NCI-H187 (cell line): ENCODE measurements at places on chromosomes 5 and 9.

GRCh38 chr5:96143450-96143849 is 181.8 kb upstream of the ELL2 start:
- no peak for DNase-seq

- DNase-seq = no peak
These were observed 49.1 kb downstream of the NDST1 start for GRCh38 chr5:150556859-150557508.

DNA sequence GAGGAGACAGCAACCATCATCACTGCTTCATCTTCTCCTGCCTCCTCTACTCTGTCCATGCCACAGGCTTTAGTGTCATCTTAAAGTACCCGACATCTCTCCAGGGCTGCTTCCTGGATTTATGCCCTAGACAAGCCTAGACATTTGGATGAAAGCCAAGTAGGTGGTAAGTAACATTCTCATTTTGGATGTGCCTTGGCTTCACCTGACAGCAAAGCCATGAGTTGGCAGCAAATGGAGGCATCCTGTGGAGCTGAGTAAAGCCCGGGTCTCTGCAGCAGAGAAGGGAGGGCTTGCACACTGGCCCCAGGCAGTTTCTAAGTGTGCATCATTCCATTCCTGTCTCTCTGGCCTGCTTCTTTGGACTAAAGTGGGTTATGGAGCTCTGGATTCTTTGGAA is 299.1 kb downstream of the DMAC1 start:
- DNase-seq = no peak

- no peak for DNase-seq
These were observed 10.5 kb downstream of the IRF1 start for GRCh38 chr5:132480042-132480441.

DNA sequence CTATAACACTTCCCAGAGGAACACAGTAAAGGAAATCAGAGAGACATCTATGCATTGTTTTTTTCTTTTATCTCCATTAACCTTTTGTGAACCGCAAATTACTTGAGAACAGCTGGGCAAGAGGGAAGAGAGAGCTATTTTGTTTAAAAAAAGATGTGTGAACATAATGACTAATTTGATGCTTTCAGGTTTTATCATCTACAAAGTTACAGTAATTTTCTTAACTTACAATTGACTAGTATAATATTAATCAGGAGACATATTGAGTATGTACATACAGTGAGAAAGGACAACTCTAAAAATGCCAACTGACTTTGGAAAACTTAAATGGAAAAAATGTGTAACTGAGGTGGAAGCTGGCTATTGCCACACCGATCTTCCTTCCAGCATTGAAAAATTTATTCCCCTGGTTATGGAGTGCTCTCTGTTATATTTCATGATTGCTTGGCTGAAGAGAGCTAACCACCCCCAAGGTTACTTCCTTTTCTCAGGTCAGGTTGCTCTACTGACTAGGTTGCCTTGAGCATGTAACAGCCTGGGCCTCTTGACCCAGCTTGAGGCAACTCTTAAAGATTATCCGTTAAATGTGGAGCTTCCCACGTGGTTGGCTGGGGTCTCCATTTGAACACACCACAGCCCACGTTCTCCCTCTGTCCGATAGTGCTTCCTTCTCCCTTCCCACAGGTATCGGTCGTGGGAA is 62.6 kb upstream of the C6 start:
- DNase-seq = no peak

- DNase-seq = no peak
These were observed 75.4 kb upstream of the CPLX2 start for GRCh38 chr5:175795959-175796358.

- no peak for DNase-seq
These were observed 828.9 kb downstream of the TLR4 start for GRCh38 chr9:118533101-118533500.

- DNase-seq = no peak
These were observed 85.5 kb upstream of the CTSL start for GRCh38 chr9:87640385-87640795.

- no peak for DNase-seq
These were observed 5.6 kb downstream of the ADAMTSL2 start for GRCh38 chr9:133539991-133540697.

DNA sequence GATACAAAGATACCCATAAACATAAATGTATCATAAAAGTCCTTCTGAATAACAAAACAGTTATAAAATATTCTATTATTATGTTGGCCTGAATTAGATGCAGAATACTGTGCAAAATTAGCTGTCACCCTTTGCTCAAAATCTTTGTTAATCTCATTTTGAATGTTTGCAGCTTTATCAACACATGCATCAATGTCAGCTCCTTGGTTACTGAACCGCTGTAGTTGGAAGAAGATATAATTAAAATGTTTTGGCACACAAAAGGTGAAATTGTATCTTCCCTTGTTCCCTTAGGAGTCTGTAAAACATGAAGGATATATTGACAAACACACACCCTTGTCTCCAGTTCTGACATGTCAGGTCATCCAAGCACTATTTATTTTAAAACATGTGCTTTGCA is 146.3 kb upstream of the POU5F2 start:
- no peak for DNase-seq

GRCh38 chr9:113399646-113400200 is 1.4 kb downstream of the ALAD start:
- no peak for DNase-seq

DNA sequence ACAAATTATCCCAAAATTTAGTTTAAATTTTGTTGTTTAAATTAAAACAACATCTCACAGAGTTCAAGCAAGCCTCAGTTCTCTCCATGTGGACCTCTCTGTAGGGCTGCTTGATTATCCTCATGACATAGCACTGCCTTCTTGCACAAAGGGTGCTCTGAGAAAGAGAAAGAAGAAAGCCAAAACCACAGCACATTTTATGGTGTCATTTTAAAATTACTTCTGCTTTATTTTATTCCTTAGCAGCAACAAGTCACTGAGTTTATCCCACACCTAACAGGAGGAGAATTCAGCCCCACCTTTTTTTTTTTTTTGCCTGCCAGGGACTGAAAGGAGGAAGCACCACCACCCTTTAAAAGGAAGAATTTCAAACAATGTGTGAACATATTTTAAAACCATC is 12.8 kb upstream of the KCNV2 start:
- no peak for DNase-seq

GRCh38 chr5:76475936-76476335 is 72.9 kb downstream of the IQGAP2 start:
- DNase-seq = no peak

DNA sequence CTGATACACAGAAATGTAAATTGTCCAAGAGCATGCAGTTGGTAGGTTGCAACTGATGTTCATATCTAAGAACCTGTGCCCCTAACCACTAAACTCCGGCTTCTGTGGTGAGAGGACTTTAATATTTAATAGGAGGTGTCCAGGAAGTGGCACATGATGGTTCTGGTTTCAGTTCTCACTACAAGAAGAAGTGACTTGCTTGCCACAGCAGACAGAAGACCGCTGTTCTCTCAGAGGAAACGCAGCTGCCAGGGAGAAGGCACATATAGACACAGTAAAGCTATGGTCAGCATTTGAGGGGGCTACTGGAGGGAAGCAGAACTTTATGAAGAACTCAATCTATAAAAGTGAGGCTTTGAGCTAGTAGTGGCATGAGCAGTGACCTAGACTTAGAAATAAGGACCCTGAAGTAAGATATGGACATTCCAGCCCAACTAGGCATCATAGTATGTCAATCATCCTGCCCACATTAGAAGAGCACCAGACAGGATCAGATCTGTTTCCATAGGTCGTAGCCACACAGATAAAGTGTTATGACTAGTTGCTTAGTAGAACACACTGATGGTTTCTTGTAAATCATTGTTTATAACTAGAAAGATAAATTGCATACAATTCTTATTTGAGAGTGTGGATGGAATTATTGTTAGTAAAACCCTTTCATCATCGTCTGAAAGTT is 36.4 kb upstream of the DAB2 start:
- no peak for DNase-seq

DNA sequence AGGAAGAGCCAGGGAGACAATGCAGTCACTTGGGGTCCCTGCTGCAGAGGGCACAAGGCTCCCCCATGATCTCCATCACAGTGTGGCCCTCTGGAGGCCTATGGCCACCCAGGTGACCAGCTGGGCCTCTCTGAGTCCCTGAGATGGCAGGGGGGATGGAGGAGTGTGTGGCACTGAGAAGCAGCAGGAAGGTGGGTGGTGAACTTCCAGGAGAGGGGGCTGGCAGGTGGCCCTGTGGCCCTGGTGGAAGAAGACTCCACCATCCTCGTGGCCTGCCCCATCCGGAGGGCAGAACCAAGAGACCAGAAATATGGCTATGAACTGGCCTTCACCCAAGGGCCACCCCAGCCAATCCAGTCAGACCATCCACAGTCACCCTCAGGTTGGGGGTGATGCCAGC is 31.7 kb upstream of the AFAP1L1 start:
- DNase-seq = no peak

DNA sequence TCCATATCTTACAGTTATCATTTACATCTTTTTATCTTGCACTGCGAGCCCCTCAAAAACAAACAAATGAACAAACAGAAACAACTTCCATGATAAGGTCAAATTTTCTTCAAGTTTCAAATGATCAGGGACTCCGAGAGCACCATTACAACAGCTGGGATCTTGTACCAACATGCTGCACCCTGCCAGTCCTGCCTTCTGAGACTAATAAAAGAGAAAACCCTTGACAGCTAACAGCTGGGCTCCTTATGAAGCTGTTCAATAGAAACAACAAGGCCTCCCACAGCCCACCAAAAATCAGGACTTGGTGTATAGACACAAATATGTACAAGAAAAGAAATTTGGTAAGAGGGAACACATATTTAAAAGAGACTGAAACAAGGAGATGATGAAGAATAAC is 985.3 kb upstream of the DMAC1 start:
- DNase-seq = no peak

- no peak for DNase-seq
These were observed 33.1 kb downstream of the NSUN2 start for GRCh38 chr5:6599739-6600138.

DNA sequence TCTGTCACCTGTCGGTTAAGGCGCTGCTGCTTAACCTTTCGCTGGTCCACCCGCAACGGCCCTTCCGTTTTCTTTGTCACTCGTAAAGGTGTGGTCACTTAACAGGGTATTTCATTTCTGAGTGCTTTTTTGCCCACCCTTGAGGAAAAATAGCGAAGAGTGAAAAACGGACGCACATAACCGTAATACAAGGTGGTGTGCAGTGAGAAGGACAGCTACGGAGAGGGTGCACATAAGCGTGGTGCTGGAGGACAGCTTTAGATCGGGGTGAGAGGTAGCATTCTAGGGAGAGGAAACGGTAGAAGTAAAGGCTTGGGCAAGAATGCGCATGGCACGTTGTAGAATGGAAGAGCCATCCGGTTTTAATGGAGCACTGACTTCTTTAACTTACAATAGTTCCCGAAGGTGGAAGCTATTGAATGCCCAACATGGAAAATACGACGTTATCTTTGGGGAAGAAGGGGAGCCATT is 761 bp downstream of the CCT5 start:
- no peak for DNase-seq

GRCh38 chr5:168174376-168174775 is 117.1 kb upstream of the WWC1 start:
- no peak for DNase-seq

DNA sequence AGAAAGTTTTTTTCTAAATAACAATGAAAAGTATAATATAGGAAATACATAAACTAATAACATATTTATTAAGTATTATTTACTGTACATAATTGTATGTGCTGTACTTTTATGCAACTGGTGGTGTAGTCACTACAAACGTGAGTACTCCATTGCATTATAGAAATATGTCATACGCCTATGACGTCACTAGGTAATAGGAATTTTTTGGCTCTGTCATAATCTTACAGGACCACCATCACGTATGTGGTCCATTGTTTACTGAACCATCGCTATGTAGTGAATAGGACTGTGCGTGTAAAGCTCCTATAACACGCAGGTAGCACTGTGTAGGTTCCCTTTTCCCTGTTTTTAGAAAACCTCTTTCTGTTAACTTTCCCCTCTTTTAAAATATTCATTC is 255.0 kb downstream of the SH3GL2 start:
- DNase-seq = no peak

DNA sequence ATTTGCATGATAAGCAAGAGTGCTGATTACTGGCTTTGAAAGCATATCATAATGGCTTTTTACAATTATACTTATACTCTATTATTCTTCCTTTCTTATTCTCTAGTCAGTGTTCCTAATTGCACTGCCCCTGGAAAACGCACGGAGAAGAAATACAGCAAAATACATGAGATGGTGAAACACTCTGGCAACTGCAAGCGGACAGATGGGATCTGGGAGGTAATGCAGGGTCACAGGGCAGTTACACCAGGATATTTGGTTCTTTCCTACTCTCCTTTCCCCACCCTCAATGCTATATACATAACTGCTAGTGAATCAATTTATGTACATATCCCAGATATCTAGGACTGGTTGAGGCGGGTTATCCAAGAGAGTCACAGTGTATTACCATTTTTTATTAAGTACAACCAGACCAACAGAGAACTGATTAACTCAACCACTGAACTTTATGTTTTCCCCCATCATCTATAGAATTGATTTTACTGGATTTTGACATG is 423.7 kb downstream of the ZSWIM6 start:
- DNase-seq = no peak

GRCh38 chr5:125049721-125050702 is 303.6 kb upstream of the ZNF608 start:
- no peak for DNase-seq

DNA sequence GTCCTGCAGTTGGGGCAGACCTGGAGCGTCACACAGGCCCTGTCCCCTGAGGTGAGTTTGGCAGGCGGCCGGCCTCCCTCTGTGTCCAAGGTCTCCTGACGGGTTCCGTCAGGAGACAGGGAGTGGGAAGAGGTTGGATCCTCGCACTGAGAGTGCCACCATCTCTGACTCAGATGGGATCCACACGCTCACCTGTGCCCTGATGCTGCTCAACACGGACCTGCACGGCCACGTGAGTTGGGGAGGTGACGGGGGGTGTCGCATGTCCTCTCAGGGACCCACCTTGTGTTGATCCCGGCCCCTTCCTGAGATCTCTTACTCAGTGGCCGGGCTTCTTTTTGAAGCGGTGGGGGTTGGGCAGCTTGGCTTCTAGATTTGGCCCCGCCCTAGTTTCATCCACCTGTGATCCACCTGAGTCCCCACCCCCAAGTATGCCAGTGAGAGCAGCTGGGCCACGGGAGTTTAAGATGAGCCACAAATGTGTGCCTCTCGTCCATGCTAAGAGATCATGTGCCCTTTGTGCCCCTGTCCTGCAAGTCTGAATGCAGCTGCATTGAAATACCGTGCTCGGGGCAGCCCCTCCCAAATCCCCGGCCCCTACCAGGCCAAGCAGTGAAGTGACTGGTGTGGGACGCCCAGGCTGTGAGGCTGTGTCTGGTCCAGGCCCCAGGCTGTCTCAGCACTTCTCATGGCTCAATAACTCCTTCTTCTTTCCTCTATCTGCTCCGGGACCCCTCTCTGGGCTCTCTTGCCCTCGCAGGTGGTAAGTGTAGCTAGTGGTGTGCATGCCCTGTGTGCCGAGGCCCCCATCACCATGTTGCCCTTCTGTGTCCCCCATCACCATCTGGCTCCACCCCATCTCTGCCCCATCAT is 27.2 kb downstream of the PSD2 start:
- DNase-seq = no peak
